ENCODE measurements at places on chromosomes 4 and X. TPM values are rescaled to one million over a fixed set of nuclear protein-coding genes. Genes with fewer than 3 reads are reported as not detected.
A peak's percentile ranks its signal among the peaks of the same experiment; 100 is the strongest.

GRCh38 chr4:124596816-124597215 lies 115.7 kb downstream of the ANKRD50 start:
- DNase-seq = no peak

The BST1 gene
- 2.6 TPM for total RNA-seq

- DNase-seq = no peak
Measured at GRCh38 chr4:5215321-5215720, 164.0 kb downstream of the STK32B start.

DNA sequence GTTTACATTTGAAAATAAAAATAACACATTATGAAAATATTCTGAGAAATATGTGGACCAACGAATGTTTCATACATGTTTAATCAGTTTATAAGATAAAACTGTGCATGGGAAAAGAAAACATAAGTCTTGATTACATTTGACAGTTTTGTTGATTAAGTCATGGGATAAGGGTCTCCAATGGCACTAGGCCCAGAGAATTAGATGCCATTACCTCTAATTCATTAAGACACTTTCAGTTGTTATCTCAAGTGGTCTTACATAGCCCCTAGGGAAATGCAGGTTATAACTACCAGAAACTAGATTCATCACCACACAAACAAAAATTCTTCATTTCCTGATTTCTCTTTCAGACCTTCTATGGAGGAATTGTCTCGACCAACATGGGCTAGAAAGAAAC lies 300.8 kb downstream of the PCDH7 start:
- DNase-seq = no peak

DNA sequence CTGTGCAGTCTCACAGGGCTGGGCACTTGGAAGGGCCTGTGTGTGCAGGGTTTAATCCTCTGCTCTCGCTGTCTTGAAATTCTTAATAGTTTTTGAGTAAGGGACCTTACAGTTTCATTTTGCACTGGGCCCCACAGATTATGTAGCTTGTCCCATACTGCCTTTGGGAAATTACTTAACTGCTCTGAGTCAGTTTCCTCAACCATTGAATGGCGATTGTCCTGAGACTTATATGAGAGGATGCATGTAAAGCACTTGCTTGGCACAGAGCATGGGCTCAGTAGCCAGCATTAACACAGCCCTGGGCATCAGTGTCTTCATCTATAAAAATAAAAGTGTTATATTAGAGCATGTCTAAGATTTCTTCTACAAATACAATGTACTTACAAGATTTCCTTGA lies 55.8 kb downstream of the CLCN5 start:
- no peak for DNase-seq

- DNase-seq = no peak
Measured at GRCh38 chr4:94567811-94568210, 116.1 kb downstream of the PDLIM5 start.

GRCh38 chrX:133364196-133364595 lies 51.1 kb downstream of the GPC4 start:
- no peak for DNase-seq

- no peak for DNase-seq
Measured at GRCh38 chr4:174457468-174457867, 64.8 kb downstream of the HPGD start.

The USP9X gene
- 47.3 TPM for total RNA-seq

The S100P gene
- total RNA-seq = not detected

- DNase-seq = no peak
Measured at GRCh38 chr4:139535871-139536234, 20.2 kb downstream of the SETD7 start.

DNA sequence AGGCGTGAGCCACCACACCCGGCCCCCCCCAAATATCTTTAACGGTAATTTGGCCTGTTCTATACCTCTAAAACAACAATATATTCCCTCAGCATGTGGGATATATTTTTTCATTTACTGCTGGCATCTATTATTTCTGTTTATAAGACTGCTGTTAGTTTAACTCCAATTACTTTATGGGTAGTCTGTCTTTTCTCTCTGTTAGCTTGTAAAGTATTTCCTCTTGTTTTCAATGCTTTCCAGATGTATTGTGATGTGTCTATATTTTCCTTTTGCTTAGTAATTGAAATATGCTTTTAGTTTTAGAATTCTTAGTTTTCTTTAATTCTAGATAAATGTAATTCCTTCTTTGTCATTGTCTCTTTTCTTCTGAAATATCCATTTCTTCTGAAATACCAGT lies 445.8 kb downstream of the ANKRD50 start:
- DNase-seq = no peak

DNA sequence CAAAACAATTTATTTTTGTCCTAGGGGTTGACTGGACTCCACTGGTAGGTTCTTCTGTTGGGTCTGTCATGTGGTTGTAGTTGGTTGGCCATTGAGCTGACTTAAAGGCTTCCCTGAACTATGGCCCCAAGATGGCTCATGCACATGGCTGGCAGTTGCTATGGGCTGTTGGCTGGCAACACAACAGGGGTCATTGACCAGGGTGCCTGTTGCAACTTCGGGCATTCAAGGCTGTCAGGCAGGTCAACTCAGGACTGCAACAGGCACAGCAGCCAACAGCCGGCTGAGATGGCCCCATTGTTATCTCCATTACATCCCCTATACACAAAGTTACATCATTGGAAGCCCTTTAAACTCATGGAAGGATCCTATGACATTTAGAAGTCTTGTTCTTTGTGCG lies 109.7 kb upstream of the CPEB2 start:
- DNase-seq = no peak

GRCh38 chrX:44873415-44874276 lies 658 bp downstream of the KDM6A start:
- peak; percentile 66 for DNase-seq

The MAGEC2 gene
- not detected for total RNA-seq

The UGT2B10 gene
- total RNA-seq = not detected

DNA sequence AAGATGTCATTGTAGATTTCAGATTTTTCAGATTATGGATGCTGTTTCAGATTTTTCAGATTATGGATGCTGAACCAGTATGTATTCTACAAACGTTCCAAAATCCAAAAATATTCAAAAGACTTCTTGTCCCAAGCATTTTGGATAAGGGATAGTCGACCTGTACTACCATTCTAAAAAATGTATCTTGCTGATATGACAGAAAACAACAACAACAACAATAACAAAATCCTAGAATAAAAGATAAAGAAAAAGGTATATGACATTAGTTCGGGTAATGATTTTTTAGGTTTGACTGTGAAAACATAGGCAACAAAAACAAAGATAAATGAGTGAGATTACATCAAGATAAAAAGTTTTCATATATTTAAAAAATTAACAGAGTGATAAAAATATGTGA lies 122.1 kb downstream of the GABRA2 start:
- DNase-seq = no peak

- no peak for DNase-seq
Measured at GRCh38 chr4:187390646-187391045, 604.9 kb upstream of the ZFP42 start.

- no peak for DNase-seq
Measured at GRCh38 chr4:182695842-182696241, 221.3 kb downstream of the DCTD start.

GRCh38 chr4:152369203-152369901 lies 166.5 kb downstream of the FBXW7 start:
- no peak for DNase-seq

- peak; percentile 89 for DNase-seq
Measured at GRCh38 chr4:3461515-3462291, 1.4 kb upstream of the DOK7 start.

GRCh38 chrX:120561634-120562568 lies 1.1 kb upstream of the CUL4B start:
- DNase-seq = no peak

GRCh38 chrX:100928660-100929613 lies at the start of gene XKRX:
Gene XKRX (minus strand): TSS chrX:100928917. CDS start chrX:100928304, 613 bp downstream.
- peak; percentile 50 for DNase-seq

DNA sequence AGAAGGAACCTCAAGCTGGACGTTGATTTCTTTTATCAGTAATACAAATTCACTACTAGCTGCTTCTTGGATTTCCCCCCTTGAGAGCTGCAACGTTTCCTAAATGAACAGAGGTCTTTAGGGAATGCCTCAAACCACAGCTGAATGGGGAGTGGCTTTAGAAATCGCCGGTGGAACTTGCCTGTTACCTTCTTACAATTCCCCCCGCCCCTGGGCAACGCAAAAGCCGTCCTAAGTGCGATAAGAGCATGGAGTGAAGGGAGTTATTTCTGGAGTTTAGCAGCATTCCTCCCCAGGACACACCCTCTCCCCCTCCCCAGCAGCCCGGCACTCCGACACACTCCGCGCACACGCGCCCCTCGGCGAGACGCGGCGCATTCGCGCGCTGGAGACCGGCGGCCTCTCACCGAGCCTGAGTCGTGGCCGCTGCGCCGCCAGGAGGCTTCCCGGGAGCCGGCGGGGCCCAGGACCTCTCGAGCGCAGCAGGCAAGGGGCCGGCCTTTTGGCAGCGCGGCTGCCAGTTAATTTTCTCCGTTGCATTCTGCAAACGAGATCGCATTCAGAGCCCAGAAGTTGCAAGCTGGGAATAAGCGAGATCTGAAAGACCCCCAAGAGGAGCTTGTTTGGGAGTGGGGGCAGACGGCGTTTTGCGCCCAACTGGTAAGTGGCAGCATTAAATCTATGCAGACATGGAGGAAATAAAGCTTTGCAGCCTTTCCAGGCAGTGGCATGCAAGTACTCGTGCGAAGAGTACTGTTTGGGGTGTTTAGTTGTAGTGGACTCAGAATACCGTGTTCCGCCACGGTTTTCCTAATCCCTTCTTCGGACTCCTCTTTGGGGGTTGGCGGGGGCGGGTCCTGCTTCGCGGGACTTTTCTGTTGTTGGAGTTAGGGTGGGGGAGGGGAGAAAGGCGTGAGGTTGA lies 134.7 kb downstream of the PALLD start:
- DNase-seq = peak; percentile 78

The HMX1 gene
- not detected for total RNA-seq

DNA sequence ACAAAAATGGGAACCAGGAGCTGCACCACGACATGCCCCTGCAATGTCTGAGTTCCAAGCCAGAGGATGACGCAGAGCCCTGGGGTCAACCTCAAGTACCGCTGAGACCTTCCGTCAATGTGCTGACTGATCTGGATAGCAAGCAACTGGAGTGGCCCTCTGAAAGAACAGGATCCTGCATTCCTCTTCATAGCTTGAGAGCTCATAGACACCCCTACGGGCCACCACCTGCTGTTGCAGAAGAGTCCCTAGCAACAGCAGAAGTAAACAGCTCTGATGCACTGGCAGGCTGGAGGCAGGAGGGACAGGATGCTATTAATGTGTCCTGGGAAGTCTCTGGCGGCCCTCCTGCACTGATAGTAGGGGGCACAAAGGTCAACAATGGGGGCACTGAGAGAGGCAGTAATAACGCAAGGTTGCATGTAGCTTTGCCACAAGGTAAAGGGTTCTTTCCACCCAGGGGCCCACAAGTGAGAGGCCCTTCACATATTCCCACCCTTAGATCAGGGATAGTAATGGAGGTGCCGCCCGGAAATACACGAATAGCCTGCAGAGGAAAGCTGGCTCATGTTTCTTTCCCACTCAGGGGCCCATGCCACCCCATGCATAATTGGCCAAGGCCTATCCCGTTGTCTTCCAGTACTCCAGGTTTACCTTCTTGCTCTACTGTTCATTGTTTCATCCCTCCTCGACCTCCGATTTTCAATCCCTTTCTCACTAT lies 1.3 kb downstream of the PRR32 start:
- DNase-seq = peak; percentile 51

The KIAA1210 gene
- not detected for total RNA-seq

The C4orf50 gene
- not detected for total RNA-seq

DNA sequence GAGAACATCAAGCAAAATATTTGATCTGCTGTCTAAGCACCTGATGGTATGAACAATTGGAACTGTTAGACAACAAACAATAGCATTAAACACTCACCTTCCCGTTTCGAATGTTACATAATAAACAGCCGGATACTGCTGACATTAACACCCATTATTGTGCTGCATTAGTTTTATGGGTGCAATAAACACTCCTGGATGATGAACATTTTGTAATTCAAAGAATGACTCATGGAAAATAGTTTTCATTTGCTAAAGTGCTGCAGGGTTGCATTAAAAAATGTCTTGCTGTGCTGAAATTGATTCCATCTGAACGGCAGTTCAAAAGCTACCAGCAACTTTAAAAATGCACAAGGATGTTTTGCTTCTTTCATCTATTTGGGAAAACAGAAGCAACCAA lies 100.8 kb upstream of the SORBS2 start:
- no peak for DNase-seq

DNA sequence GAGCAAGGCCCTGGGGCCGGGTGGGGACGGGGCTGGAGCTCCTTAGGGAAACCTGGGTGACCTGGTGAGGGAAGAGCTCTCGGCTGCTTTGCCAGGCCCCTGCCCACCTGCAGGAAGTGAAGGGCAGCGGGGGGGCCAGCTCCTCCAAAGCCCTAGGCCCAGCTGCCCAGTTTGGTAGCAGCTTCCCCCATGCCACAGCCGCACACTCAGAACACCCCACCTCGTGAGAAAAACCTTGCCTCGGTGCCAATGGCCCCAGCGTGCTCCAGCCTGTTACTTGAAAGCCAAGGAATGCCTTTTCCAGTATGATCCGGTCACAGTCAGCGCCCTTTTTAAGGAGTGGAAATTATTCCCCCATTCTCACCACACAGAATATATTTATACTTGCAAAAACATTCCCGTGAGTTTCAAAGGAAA lies 38.3 kb downstream of the ACOX3 start:
- DNase-seq = no peak

The AGTR2 gene
- total RNA-seq = 0.13 TPM

The BRCC3 gene
- 18.4 TPM for total RNA-seq

The MAGEE2 gene
- not detected for total RNA-seq

The LINC00632 gene
- 158 TPM for total RNA-seq

GRCh38 chr4:48247878-48248558 lies 21.6 kb downstream of the TEC start:
- DNase-seq = no peak

The IL2RG gene
- 0.89 TPM for total RNA-seq

GRCh38 chrX:119482041-119482440 lies 13.8 kb downstream of the SLC25A5 start:
- DNase-seq = no peak

DNA sequence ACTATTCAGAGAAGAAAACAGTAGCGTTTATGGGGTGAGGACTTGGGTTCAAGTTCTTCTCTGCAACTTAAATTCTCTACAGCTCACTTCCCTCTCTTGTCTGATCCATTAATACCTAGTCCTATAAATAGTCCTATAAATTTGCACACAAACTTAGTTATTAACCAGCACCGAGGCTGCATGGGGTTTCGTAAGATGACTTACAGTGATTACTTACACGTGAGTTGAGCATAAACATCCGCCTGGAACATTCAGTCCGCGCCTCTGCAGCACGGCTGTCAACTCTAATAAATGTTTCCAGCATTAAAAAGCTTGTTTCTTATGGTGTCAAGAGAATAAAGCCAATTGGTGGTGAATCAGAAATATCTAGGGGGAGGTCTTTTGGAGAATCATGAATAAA lies 103.0 kb upstream of the ENPP6 start:
- no peak for DNase-seq

DNA sequence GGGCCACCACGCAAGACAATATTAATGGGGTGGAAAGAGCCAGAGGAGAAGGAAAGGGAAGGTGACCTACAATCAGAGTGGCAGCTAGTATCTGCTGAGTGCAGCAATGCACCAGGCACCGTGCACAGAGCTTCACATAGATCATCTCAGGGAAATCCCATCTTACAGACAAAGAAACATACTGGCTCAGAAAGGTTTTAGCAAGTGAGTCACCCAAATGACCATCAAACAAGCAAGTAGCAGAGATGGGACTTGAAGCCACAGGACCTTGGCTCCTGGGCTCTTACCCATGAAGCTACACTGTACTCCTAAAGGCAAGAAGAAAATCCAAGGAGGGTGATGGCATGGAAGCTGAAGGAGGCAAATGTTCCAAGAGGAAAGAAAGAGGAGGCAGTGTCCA lies 6.8 kb downstream of the ANXA5 start:
- DNase-seq = no peak
